WTC11 (cell line): ENCODE measurements at places on chromosomes 3 and 15. TPM values are rescaled to one million over a fixed set of nuclear protein-coding genes. Genes with fewer than 3 reads are reported as not detected.

The PRTG gene
- total RNA-seq, result 3.6 to 6.1 TPM (median 6.0 TPM) in 3 replicates

The KCNMB2 gene
- not detected in 3 replicates for total RNA-seq

The CHRD gene
- 1.3 to 2.7 TPM (median 1.8 TPM) in 3 replicates for total RNA-seq

The ALDH1A3 gene
- 9.9 to 14.0 TPM (median 10.7 TPM) in 3 replicates for total RNA-seq

The SACM1L gene
- 79.0 to 80.3 TPM (median 79.6 TPM) in 3 replicates for total RNA-seq

The ACSBG1 gene
- 4.1 to 5.8 TPM (median 5.0 TPM) in 3 replicates for total RNA-seq

The ZNF774 gene
- total RNA-seq, result 2.6 to 3.6 TPM (median 2.9 TPM) in 3 replicates

The RARB gene
- total RNA-seq, result 0.14 TPM in 1 of 3 replicates, not detected in the others

The NT5DC2 gene
- 377 to 430 TPM (median 417 TPM) in 3 replicates for total RNA-seq

The C2CD4A gene
- total RNA-seq, result 0.32 to 0.42 TPM (median 0.41 TPM) in 3 replicates

The MGA gene
- 35.9 to 36.9 TPM (median 36.4 TPM) in 3 replicates for total RNA-seq

The FOXB1 gene
- 10.8 to 15.0 TPM (median 13.7 TPM) in 3 replicates for total RNA-seq

The EFCC1 gene
- total RNA-seq, result 0.16 to 0.31 TPM (median 0.16 TPM) in 3 replicates

The AADACL2 gene
- not detected in 3 replicates for total RNA-seq

The ZMYND10 gene
- 0.46 to 0.80 TPM (median 0.74 TPM) in 3 replicates for total RNA-seq

The ISLR2 gene
- 8.1 to 9.4 TPM (median 8.9 TPM) in 3 replicates for total RNA-seq

The NANOGP8 gene
- total RNA-seq, result 1.9 to 2.1 TPM (median 1.9 TPM) in 3 replicates

The NECTIN3 gene
- total RNA-seq, result 19.9 to 24.8 TPM (median 23.0 TPM) in 3 replicates

The HRG gene
- 0.11 to 0.24 TPM (median 0.11 TPM) in 3 replicates for total RNA-seq

The KCNAB1 gene
- 0.41 to 1.1 TPM (median 1.0 TPM) in 3 replicates for total RNA-seq

The DCBLD2 gene
- 44.5 to 47.9 TPM (median 46.5 TPM) in 3 replicates for total RNA-seq

The KBTBD13 gene
- 0.05 TPM in 1 of 3 replicates, not detected in the others for total RNA-seq

The CPB1 gene
- 4.1 to 7.6 TPM (median 5.0 TPM) in 3 replicates for total RNA-seq

The HYAL1 gene
- 3.4 to 3.8 TPM (median 3.5 TPM) in 3 replicates for total RNA-seq

The SERPINI2 gene
- total RNA-seq, result 0.32 to 0.37 TPM in 2 of 3 replicates, not detected in the other

The IGSF10 gene
- total RNA-seq, result 0.60 to 0.70 TPM (median 0.66 TPM) in 3 replicates

The MEIS2 gene
- total RNA-seq, result 0.30 to 1.2 TPM (median 0.57 TPM) in 3 replicates

The TPRA1 gene
- 20.3 to 24.2 TPM (median 22.0 TPM) in 3 replicates for total RNA-seq

The FES gene
- 9.7 to 10.2 TPM (median 10.0 TPM) in 3 replicates for total RNA-seq

The PRRT3 gene
- 9.2 to 11.5 TPM (median 11.4 TPM) in 3 replicates for total RNA-seq

The MASP1 gene
- total RNA-seq, result 2.2 to 3.5 TPM (median 3.1 TPM) in 3 replicates

The PRKCD gene
- 16.7 to 19.2 TPM (median 18.0 TPM) in 3 replicates for total RNA-seq

The VPS13C gene
- 20.9 to 23.5 TPM (median 21.6 TPM) in 3 replicates for total RNA-seq

The GSK3B gene
- 45.9 to 48.9 TPM (median 46.8 TPM) in 3 replicates for total RNA-seq

The RCCD1 gene
- total RNA-seq, result 26.1 to 31.9 TPM (median 27.8 TPM) in 3 replicates

The SCN11A gene
- 0.13 to 0.27 TPM (median 0.25 TPM) in 3 replicates for total RNA-seq

The DAZL gene
- 3.3 to 4.3 TPM (median 3.9 TPM) in 3 replicates for total RNA-seq

The MYZAP gene
- total RNA-seq, result 0.60 to 0.73 TPM (median 0.68 TPM) in 3 replicates

The BFSP2 gene
- 0.44 TPM in 1 of 3 replicates, not detected in the others for total RNA-seq

The ZBED2 gene
- total RNA-seq, result 0.07 to 0.16 TPM (median 0.09 TPM) in 3 replicates

The IL20RB gene
- 2.3 to 3.1 TPM (median 2.4 TPM) in 3 replicates for total RNA-seq
